ENCODE measurements at places on chromosomes 16 and 17.
A peak's percentile ranks its signal among the peaks of the same experiment; 100 is the strongest.

- DNase-seq: no peak
Measured at GRCh38 chr17:80731323-80731722, 186.7 kb downstream of the RPTOR start.

DNA sequence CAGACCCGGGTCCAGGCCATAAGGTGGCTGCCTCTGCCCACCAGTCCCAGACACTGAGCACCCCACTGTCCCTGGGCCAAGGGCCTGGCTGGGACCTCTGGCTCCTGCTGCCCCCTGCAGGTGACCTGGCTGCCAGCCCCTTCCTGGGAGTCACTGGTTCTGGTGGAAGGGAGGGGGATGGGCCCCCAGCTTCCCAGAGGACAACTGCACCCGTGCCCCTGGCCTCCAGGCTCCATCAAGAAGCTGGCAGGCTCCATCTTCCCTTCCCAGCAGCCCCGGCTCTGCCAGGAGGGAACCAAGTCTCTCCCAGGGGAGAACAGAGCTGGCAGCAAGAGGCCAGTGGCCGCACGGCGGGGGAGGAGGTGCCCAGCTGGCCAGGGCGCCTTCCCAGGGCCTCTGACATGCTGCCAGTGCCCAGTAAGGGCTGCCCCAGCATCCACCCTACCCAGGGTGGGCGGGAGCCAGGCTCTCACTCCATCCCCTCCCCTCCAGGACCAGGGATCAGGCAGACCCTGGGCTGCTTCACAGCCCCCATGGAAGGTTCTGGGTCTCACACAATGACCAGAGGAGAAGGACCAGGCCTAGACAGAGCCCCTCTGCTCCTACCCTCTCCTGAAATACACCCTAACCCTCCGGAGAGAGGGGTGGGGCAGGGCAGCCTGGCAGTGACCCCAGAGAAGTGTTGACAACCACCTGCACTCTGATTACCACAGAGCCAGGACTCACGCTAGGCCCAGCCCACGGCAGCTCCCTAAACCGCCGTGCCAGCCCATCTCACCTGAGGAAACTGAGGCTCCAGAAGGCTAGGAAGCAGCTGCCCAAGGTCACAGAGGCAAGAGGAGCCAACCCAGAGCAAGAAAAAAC is 3.6 kb downstream of the CLUH start:
- DNase-seq: no peak

DNA sequence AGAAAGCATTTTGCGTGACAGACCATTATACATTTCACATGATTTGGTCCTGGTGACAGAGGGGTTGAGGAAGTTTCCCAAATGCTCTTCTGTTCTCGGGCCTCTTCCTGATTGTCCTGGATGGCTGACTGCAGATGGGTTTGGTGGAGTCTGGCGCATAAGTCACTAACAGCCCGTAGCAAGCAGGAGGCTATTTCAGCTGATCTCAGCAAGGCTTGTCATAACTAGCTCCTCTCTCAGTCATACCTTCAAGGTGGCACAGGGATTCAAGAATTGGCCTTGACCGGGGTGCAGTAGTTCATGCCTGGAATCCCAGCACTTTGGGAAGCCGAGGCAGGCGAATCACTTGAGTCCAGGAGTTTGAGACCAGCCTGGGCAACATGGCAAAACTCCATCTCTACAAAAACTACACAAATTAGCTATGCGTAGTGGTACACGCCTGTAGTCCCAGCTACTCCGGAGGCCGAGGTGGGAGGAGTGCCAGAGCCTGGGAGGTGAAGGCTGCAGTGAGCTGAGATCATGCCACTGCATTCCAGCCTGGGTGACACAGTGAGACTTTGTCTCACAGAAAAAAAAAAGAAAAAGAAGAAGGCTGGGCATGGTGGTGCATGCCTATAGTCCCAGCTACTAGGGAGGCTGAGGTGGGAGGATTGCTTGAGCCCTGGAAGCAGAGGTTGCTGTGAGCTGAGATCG is 68.9 kb upstream of the HAS3 start:
- DNase-seq: no peak

GRCh38 chr16:2223942-2224486 is 623 bp downstream of the E4F1 start:
- peak; percentile 32 for DNase-seq

DNA sequence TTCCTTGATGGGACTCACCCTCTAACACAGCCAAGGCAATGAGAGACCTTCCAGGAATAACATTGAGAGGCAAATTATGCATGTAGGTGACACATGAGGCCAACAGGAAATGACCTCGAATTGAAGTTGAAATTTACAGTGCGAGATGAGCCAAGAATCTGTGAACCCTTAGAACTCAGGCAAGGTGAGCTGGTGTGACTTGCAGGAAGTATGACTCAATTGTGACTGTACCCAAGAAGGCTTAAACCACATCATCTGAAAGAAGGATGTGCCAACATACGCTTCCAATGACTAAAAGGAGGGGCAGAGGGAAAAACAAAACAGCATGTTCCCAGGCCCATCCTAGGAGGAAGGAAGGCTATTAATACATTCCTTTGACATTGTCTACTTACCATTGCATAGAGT is 44.8 kb downstream of the PITPNC1 start:
- DNase-seq: peak; percentile 86

GRCh38 chr17:73976147-73976546 is 227.3 kb upstream of the RPL38 start:
- no peak for DNase-seq

DNA sequence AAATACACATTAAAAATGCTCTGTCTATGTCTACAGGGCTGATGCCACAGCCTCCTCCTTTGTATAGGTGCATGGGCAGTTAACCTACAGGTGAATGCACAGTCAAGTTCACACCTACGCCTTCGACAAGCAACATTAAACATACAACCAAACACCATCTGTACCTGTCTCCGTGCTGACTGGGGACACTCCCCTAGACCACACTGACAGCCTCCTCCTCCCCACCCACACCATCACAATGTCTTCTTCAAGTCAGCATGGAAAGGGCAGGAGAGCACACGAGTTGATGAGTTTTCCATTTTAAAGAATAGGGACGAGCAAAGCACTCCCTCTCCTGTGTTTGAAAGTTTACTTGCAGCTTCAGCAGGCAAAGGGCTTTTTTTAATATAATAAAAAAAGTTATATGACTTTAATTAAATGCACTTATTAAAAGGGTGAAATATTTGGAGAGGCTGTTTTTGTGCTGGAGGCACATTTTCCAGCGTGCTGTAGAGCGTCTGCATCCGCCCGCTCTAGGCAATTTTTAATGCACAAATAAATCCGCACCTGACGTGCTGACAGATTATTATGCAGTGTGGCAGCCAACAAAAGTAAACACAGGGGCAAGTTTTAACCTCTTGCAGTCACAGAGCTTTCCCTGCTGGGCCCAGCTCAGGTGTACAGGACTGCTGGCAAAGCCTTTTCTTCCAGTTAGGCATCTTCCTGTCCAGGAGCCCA is 367.9 kb downstream of the SOX9 start:
- DNase-seq: no peak

GRCh38 chr17:40107522-40108174 is 7.3 kb upstream of the NR1D1 start:
- no peak for DNase-seq

- no peak for DNase-seq
Measured at GRCh38 chr16:17245776-17246175, 225.0 kb downstream of the XYLT1 start.

DNA sequence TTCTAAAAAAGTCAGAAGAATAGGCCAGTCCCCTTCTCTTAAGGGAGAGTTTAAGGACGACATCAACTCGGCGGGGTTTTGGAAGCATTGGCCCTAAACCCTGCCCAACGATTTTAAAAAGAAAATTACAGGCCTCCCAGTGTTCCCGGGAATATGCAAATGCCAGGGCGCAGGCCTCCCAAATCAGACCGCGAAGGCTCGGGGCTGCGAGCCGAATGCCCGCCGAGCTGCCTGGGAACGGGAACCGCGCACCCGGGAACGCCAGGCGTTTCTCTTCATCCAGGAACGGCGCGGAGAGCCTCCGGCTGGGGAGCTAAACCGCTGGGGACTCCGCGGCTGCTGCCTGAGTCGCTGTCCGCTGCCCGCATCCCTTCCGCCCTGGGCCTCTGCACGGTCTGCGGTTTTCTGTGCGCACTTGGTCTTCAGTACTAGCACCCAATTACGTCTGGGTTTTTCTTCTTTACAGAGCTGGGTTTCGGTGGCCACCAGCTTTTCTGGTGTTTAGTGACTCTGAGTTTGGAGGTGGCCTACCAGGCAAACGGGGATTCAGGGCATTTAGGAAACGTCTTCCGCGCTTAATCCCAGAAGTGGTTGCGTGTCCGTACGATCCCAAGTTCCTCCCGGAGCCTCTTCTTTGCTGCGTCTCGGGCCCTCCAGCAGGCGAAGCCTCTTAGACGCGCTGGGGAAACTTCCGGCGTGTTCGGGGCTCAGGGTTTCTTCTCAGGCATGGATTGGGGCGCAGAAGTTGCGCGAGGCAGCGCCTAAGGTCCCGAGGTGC is 5.7 kb downstream of the IRX5 start:
- peak; percentile 41 for DNase-seq

DNA sequence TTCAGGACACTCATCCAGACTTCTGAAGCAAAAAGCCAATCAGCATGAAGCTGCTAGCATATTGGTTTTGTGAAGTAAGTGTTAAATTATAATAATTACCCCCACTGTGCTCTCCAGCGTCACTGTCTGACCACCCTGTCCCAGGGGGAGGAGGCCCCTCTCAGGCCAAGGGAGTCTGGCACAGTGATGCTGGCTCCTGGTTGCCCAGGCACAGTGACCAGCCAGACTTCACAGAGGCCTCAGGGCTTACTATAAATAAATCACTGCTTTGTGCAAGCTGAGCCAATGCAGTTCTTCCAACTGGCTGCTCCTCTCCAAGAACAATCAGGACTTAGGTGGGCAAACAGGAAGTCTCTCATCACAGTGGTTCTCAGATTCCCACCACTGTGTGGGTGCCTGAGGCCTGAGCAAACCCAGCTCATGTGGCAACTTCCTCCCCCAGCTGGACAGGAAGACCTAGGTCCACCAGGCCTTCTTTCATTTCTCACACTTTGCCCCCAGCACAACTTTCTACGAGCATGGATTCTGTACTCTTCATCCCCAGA is 1.7 kb upstream of the DBNDD1 start:
- DNase-seq: no peak

GRCh38 chr17:82349287-82349701 is 9.8 kb upstream of the TEX19 start:
- peak; percentile 58 for DNase-seq

DNA sequence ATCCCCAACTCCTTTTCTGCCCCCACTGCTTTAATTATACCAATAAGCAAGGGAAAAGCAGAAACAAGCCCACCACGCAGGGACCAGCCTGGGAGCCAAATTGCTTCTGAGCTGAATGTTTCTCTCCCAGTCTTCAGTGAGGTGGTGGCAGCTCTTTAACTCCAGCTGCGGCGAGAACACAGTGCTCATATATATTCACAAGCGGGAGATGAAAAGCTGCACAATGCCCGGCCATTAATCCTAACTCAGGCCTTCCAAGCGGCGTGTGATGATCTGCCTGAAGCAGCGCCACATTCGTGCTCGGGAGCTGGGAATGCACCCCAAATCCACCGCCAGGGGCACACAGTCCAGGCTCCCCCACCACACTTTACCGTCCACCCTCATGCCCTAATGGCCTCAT is 203.7 kb upstream of the SDK2 start:
- no peak for DNase-seq

DNA sequence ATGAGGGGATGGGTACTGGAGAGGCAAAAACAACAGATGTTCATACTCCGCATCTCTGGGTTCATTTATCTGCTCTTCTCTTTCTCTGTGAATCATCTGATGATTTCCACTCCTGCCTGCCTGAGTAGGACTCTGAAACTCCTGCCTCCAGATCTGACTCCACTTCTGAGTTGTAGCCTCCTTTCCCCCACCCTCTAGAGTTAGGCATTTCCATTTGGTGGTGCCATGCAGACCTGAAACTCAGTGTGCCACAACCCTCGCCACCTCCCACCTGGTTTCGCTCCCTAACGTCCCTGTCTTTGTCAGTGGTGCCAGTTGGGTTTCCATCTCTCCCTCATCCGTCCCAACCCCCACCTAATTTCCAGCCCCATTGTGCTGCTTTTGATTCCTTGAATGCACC is 126.2 kb downstream of the PRKCB start:
- DNase-seq: no peak

- no peak for DNase-seq
Measured at GRCh38 chr17:83190601-83191387, 111.4 kb downstream of the METRNL start.

GRCh38 chr16:56019274-56019673 is 144.1 kb upstream of the CES5A start:
- DNase-seq: no peak

DNA sequence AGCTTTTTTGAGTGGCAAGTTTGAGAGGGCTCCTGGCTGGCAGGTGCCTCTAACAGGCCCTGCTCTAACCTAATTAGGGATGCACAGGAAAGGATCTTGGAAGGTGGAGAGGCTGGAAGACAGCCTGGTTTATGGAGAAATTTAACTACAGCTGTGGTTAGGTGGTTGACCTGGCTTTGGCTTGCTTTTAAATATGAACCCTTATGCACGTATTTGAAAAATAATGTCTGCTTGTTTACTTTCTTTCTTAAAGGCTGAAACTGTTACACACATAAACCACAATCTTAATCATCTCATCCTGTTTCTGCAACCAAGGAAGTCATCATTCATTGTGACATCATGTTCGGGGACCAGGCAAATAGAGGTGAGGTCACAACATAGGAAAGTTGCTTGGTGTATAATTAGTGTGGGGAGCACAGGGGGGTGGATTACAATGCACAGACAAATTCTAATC is 23.1 kb upstream of the DHRS13 start:
- peak; percentile 86 for DNase-seq

DNA sequence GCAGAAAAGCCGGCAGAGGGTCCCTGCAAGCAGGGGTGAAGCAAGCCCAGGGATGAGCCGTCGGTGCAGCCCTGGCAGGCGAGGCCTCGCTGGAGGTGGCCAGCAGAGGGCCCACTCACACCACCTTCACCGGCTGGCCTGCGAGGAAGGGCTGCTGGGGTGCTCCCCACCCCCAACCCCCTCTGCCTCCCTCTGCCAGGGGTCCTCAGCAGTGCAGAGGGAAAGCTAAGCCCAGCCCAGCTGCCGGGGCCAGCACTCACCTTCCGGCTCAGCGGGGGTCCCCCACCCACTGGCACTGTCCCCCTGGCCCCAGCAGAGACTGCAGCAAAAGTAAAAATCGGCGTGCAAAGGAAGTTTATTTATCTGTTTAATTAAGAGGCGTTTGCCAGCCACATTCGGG is 113.4 kb downstream of the ENGASE start:
- DNase-seq: no peak

Measured in GM04504 (cell line).